Right forelimb (tissue), 1 donor: ENCODE measurements at places on chromosomes 7 and 10.
A peak's percentile ranks its signal among the peaks of the same experiment; 100 is the strongest.

DNA sequence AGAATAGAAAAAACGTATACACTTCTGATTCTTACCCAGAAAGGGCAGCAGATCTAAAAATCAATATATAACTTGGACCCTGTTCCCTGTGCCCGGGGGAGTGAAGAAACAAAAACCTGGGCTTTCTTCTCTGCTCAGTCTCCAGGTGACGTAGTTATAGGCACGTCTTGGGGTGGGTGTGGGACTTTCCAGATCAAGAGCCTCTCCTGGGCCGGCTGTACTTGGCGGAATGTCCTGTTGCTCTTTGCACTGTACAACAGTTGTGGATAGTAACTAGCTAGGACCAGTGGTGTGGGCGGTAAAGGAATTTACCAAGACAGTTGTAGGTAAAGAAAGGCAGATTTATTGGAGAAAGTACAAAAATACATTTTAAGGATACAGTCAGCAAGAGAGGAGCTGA lies 40.4 kb upstream of the STEAP4 start:
- no peak for DNase-seq

- DNase-seq, result no peak
Observed at GRCh38 chr10:50528206-50528605, 95.5 kb downstream of the SGMS1 start.

- DNase-seq, result no peak
Observed at GRCh38 chr10:47207894-47208469, 92.0 kb upstream of the GDF10 start.

- DNase-seq, result no peak
Observed at GRCh38 chr10:96359616-96360015, 814 bp upstream of the OPALIN start.

DNA sequence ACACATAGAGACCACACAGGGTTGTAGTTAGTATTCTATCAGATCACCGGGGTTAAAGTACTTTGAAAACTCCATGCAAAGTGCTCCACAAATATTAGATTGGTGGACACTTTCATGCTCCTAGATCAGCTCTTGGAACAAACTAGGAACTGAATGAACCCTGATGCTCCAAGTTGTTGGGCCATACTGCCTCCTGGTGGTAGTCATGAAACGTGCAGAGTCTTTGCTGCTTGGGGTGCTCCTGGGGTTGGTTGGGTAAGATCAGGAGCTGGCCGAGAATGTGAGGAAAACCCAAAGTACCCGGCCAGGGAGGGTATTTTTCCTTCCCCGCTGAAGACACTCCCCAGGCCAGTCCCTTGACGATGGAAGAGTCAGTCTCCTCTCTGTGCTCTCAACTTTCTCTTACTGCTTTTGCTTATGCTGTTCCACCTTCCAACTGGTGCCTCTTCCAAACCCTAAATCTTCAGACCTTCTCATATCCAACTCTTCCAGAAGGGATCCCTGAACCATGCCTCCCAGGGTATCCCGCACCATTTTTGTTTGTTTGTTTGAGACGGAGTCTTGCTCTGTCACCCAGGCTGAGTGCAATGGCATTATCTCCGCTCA lies 918 bp upstream of the RPEL1 start:
- DNase-seq, result peak; percentile 69

DNA sequence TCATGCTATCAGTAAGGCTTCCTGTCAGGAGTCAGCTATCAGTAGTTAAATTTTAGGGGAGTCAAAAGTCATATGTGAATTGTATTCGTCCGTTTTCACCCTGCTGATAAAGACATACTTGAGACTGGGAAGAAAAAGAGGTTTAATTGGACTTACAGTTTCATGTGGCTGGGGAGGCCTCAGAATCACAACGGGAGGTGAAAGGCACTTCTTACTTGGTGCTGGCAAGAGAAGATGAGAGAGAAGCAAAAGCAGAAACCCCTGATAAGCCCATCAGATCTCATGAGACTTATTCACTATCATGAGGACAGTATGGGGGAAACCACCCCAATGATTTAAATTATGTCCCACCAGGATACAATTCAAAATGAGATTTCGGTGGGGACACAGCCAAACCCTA lies 47.1 kb downstream of the KLF6 start:
- DNase-seq, result no peak
